ENCODE measurements at places on chromosomes 12 and 14.
A peak's percentile ranks its signal among the peaks of the same experiment; 100 is the strongest.

DNA sequence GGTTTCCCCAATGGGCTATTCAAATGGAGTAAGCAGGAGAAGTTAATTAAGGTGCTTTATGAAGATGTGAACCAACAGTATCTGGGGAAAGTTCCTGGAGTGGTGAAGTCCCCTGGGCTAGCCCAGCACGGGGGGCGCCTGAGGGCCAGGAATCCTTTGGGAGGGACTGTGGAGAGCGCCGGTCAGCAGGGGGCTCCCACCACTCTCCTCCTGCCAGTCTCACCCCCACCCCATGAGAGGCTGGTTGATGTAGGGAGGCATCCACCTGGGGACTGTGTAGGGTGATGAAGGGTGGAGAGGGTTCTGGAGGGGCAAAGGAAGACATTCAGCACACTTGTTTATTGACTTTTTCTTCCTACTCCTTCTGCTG lies 4.4 kb downstream of the CEBPE start:
- DNase-seq, result no peak

GRCh38 chr12:112665958-112666357 lies 125.6 kb upstream of the RPH3A start:
- DNase-seq, result no peak

GRCh38 chr12:53267306-53267998 lies 647 bp upstream of the ESPL1 start:
- peak; percentile 29 for DNase-seq

DNA sequence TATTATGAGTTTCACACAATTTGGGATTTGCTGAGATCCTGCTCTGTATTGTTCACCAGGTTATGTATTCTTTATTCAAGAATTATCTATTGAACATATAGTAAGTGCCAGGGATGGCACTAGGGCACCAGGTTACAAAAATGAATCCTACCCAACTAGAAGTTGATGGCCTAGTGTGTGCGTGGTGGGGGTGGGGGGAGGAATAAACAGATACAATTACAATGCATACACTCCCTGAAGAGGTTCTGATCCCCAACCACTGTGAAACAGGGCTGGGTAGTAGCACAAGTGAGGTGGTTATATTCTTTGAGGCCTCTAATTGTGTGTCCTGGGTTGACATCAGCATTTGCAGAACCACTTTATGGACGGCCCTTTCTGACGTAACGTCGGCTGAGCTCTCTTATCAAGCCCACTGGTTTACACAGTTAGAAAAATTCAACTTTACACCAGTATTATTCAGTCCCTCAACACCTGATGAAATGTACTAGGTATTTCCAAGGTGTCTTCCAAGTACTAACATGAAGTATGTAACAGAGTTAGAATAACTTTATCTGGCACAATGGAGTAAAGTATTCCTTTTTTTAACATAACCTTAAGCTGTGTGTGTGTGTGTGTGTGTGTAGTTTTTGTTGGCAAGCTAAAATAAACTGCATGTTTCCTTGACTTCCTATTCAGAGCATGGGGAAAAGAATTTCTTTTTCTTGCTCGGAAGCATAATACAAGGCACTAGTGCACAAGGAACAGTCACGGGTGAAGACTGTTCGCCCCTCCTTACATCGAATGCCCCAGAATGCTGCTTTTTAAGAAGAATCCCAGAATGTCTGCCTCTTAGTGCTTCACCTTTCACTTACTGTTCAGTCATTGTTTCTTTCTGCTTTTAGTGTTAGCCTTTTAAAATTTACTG lies 8.1 kb upstream of the GLRX5 start:
- no peak for DNase-seq

GRCh38 chr14:48398675-48399282 lies 723.4 kb upstream of the MDGA2 start:
- DNase-seq, result no peak

GRCh38 chr14:97185186-97185585 lies 388.0 kb downstream of the VRK1 start:
- DNase-seq, result peak; percentile 18

- DNase-seq, result no peak
Observed at GRCh38 chr14:34662561-34663088, 32.7 kb upstream of the SNX6 start.

- DNase-seq, result no peak
Observed at GRCh38 chr12:65803251-65803650, 21.0 kb upstream of the HMGA2 start.

DNA sequence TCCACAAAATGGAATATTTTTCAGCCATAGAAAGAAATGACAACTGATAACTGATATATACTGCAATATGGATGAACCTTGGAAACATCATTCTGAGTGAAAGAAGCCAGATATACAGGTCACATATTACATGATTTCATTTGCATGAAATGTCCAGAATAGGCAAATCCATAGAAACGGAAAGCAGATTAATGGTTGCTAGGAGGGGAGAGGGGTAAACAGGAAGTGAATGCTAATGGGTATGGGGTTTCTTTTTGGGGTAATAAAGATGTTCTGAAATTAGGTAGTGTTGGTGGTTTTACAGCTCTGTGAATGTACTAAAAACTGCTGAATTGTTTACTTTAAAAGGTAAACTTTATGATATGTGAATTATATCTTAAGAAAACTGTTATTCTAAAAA lies 6.5 kb downstream of the RAD51AP1 start:
- DNase-seq, result no peak

GRCh38 chr12:19963972-19964371 lies 404.4 kb upstream of the PDE3A start:
- no peak for DNase-seq

DNA sequence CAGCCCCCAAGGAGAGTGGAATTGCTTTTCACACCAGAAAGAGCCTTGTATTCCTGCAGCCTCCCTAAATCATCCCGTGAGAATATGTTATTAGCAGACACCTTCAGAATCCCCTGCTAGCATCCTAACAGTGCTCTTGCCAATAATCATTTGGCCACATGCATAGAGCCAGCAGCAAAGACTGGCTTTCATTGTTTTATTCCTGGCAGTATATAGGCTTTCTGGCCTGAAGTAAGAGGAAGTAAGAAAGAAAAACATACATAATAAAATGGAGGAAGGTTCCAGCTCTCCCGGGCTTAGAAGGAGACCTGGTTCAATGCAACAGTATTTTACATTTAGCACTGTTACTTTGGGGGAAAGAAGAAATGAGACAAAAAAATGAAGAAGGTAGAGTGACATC lies 176.7 kb upstream of the ATF7IP start:
- DNase-seq, result no peak

DNA sequence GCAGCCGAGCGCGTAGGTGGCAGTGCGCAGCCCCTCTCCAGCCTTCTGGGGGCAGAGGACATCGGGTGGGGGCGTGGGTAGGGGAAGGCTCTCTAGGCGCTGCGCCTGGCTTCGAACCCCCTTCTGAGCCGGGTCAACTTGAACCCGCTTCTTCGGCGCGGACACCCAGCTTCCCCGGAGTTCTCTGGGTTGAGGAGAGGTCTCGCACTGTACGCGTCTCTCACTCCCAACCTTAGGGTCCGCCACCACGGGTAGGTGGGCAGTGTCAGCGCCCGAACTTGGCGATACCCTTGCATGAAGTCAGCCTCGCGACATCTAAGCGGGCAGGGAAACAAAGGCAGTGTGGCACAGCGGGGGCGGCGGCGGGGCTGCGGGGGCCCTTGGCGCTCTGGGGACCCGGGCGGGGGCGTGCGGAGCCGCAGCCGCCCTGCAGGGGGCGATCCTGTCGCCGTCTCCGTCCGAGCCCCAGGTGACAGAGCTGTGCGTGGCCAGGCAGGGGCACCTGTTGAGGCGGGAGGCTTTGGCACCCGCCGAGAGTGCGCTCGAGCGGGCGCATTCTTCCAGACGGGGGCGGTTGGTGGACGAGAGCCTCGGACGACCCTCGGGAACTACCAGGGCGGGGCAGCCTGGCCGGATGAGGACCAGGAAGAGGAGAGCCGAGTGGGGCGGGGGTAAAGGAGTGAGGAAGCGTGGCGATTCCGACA lies 1.1 kb downstream of the GALNT16 start:
- peak; percentile 17 for DNase-seq

GRCh38 chr12:16019136-16019535 lies 108.0 kb downstream of the DERA start:
- no peak for DNase-seq
